NCI-H2171 treated with DMSO at 0.1 percent for 48 hours (cell line): ENCODE measurements at places on chromosomes 12 and 14.

DNA sequence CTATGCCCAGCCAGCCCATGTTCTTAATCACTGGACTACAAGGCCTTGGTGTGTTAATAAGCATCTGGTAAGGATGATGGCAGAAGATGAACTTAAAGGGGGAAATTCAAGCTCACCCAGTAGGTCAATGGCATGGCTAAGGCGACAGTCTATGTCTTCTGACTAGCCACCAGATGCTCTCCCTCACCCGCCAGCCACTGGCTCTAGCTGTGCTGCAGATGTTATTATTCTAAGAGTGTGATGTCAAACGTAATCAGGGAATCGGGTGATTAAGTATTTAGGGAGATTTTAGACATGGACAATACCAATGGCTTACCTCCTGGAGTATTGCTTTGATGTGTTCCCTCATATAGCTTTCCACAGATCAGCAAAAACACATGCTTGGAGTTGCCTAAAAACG is 39.2 kb upstream of the MAX start:
- no peak for DNase-seq

DNA sequence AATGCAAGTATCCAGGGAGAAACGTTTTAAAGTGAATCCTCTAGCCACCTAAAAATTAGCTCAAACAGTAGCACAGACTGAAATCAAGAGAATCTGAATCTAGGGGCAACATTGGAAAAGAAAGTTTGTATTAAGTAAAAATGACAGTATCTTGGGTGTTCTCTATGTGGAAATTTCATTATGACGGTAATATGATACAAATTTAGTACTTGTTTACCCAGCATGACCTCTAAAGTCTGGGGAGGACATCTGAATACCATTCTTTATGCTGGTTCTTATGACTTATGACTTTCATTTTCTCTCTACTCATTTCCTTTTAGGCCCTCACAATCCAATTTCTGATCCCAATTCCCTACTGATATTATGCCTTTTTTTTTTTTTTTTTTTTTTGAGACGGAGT is 14.0 kb downstream of the GTSF1 start:
- DNase-seq: no peak

DNA sequence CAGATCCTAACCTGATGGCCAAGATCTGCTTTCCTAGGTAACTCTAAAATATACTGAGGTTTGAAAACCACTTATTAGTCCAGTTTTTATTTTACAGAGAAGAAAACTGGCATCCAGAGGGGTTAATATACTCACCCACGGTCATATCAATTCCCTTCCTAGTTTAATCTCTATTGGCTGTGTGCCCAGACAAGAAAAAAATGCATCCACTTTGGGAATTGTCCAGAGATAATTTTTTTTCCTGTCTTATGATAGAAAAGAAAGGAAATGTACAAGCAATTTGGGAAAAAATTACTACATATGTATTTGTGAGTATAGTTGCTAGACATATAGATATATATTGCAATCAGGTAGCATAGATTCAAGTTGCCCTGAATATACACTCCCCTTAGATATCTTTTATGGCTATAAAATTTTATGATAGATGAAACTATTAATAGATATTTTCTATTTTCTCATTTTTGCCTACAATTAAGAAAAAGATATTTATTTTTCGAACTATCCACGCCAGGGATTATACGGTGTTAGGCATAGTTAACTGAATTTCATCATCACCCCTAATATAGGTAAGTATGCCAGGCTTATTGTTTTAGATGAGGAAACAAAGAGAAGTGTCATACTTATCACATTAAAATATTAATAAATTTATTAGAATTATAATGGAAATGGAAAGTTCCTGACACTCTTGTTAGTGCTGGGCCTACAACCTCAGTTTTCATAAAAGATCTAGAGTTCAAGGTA is 100.5 kb upstream of the SLC38A2 start:
- DNase-seq: peak; percentile 47

- DNase-seq: no peak
These were observed 276.4 kb downstream of the DPF3 start for GRCh38 chr14:72617391-72618031.

GRCh38 chr14:99964979-99965378 is 100.2 kb upstream of the EVL start:
- DNase-seq: no peak

DNA sequence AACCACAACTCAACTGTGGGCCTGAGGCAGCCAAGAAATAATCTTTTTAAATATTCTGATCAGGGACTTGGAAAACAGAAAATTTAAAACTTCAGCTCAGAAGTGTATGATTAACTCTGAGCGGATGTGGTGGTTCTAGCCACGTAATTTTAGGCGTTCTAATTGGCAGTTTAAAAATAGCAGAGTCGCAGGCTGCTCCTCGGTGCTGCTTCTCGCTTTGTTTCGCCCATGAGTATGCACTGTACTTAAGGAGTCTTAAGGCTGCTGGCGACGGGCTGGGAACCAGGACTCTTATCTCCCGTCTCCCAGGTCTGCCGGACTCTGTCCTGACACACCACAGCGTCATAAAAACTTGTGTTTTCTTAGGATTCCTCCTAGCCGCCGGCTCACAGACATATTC is 113.4 kb upstream of the PELI2 start:
- no peak for DNase-seq

DNA sequence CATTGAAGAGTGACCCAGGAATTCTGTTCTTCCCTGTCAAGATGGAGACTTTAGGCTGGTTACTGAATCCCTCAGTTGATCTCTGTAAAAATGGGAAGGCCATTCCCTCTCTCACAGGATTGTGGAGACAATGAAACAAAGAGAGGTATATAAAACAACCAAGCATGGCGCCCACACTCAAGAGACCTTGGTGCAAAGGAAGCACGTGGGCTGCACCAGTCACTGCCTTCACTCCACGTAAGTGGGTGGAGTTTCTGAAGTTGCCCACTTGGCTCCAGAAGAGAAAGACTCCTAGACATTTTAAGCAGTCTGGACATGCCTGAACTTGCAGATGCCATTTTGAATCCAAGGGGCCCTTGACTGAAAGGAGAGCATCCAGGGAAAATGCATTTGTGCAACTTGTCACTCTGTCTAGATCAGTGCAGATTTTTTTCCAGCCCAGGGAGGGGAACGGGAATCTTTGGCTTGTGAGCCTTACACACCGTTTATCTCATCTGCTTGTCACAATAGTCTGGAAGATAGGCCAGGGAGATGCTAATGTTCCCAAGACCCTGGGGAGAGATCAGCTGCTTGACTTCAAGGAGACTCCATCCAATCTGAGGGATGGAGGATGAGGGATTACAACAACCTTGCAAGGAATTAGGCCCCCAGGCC is 96.9 kb upstream of the TBX3 start:
- no peak for DNase-seq

GRCh38 chr12:130830246-130830551 is 8.9 kb downstream of the STX2 start:
- no peak for DNase-seq

DNA sequence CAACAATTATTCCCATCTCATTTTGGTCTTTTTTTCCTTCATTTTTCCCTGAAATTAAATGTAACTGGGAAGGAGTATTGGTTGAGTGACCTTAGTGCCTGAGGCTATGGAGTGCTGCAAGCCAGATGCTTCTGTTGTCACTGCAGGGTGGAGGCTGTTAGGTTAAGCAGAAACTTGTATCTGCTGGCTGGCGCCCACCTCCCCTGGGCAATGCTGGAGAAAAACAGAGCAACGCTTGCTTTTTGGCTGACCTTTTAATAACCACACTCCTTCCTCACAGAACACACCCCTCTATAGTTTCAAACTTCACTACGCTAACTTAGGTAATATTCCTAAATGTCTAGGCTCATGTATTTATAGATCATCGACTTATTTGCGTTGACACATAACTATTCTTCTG is 583.5 kb upstream of the NOVA1 start:
- no peak for DNase-seq

- DNase-seq: no peak
These were observed 75.5 kb downstream of the SYNE3 start for GRCh38 chr14:95440951-95441350.

- DNase-seq: peak; percentile 60
These were observed at the start of gene ARID2 for GRCh38 chr12:45729233-45730083. Gene ARID2 (plus strand): TSS chr12:45729706. CDS start chr12:45729837, 131 bp downstream.

DNA sequence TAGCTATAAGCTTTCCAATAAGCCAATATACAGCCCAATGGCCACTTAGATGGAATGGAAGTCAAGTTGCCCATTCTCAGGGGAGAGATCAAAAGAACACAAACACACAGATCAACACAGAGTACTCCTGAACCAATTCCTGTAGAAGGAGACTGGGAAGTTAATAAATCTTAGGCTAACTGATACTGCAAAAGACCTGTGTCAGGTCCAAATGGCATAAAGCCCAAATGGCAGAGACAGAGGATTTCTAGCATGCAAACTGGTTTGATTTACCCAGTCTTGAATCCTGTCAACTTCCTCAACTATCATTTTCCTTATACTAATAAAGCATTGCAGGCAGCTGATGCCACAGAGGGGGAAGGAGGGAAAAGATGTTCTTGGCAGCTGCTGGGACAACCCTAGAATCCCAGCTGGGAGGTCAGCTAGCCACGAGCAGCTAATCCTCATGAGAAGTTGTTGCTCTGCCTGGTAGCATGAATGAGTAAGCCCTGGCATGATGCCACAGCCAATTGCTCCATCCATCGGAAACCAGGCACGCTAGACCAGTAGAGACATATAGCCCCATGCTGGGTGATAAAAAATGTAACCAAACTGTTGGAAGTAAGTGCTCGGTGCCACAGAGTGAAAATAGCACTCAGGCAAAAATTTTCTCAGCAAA is 26.2 kb downstream of the ANG start:
- no peak for DNase-seq

GRCh38 chr12:62530596-62530995 is 64.0 kb downstream of the MON2 start:
- DNase-seq: no peak

DNA sequence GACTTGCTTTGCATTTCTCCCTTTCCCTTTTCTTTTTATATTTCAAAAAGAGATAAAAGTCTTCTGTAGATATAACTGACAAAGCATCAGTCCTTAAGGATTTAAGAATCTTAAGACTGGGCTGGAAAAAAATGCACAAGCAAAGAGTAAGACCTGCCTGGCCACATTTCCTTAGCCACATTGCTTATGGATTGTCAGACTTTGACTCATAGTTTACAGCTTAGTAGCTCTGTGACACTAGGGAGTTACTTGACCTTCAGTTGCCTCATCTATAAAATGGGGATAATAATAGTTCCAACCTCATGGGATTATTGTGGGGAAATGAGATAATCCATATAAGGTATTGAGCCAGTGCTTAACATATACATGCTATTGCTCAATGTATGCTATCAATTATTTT is 66.4 kb upstream of the STK38L start:
- no peak for DNase-seq
